Globus pallidus (tissue), 1 donor: ENCODE measurements at places on chromosomes 4 and X.

DNA sequence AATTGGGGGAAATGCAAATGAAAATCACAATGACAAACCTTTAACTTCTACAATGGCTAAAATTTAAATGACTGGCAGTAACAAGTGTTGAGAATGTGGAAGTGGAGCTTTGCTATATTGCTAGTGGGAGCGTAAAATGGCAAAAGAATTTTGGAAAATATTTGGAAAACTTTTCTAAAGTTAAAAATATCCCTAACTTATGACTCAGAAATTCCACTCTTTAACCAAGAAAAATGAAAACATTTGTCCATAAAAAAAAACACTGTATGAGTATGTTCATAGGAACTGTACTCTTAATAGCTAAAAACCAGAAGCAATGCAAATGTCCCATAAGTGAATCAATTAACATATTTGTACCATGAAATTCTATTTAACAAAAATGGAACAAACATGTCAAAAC lies 3.6 kb downstream of the TBCK start:
- DNase-seq = no peak

- no peak for DNase-seq
These were observed 7.3 kb downstream of the MAEA start for GRCh38 chr4:1297023-1297395.

DNA sequence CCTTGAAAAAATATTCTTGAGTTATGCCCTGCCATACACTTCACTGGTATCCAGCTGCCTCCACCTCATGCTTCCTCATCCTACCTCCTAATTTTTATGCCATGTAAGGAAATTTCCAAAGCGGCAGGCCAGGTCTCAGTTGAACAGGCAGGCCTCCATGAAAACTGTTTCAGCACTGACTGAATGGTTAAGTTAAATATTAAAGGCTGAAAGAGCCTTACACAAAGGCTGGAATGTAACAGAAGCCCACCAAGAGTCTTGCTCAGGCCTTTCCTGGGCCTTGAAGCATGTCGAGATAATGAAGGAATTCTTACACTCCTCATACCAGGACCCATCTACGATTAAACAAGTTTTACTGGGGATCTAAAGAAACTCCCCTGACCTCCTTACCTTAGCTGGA lies 359.6 kb upstream of the NOCT start:
- DNase-seq = no peak

GRCh38 chr4:102447413-102447812 lies 53.7 kb upstream of the NFKB1 start:
- DNase-seq = no peak

- DNase-seq = no peak
These were observed 8.3 kb upstream of the PF4V1 start for GRCh38 chr4:73844806-73845205.

- no peak for DNase-seq
These were observed 23.4 kb downstream of the TMEM164 start for GRCh38 chrX:110026099-110026844.

DNA sequence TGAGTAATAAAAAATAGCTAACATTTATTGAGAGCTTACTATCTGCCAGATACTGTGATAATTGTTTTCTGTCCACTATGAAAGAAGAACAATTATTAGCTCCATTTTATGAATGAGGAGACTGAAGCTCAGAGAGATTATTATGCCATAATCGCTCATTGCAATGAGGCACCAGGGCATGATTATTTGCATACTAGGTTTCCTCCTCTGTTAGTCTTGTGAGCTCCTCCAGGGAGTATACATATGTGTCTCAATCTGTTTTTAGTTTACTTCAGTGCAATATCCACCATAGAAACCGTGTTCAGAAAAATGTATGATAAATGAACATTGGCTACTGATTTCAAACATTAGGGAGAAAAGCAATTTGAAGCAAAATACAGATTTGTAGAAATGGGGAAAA lies 139.4 kb upstream of the OTUD4 start:
- no peak for DNase-seq

DNA sequence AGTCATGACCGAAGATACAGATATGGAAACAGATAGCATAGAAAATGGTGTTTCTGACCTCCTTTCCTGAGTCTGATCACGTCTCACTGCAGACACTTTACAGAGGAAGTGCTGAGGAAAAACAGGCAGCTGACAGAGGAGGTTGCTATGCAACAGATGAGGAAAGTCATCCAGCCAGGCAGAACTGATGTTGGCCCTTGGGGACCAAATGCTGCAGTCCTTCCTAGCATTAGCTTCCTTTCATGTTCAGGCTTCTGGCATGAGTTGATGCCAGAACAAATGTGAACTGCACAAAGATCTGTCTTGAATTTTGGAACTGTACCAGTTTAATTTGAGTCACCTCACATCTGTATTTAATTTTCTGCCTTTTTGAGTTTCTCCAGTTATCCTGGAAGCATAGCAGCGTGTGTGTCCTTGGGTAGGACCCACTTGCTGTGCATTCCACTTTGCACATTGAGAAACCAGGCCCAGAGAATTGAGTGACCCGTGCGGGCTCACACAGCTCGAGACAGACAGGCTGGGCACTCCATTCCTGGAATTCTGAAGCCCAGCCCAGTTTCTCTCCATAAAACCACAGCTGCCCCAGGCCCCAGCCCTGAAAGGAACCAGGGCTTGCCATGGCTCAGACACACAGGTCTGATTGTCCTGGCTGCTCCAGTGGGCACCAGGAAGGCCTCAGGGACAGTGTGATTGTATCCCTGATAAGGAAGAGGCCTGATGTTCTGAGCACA lies 1.4 kb upstream of the MAGED1 start:
- DNase-seq = peak; percentile 66

- no peak for DNase-seq
These were observed 127.7 kb downstream of the COL4A6 start for GRCh38 chrX:108310506-108310905.

- DNase-seq = no peak
These were observed 59.9 kb downstream of the PROM1 start for GRCh38 chr4:16023776-16024408.

- DNase-seq = no peak
These were observed 495.2 kb downstream of the AFF2 start for GRCh38 chrX:148995661-148996060.

GRCh38 chr4:11469650-11470437 lies 41.1 kb upstream of the HS3ST1 start:
- no peak for DNase-seq

GRCh38 chr4:41957634-41958033 lies 22.4 kb downstream of the TMEM33 start:
- DNase-seq = no peak

- DNase-seq = no peak
These were observed 727.4 kb downstream of the FAM133A start for GRCh38 chrX:94401426-94401825.

DNA sequence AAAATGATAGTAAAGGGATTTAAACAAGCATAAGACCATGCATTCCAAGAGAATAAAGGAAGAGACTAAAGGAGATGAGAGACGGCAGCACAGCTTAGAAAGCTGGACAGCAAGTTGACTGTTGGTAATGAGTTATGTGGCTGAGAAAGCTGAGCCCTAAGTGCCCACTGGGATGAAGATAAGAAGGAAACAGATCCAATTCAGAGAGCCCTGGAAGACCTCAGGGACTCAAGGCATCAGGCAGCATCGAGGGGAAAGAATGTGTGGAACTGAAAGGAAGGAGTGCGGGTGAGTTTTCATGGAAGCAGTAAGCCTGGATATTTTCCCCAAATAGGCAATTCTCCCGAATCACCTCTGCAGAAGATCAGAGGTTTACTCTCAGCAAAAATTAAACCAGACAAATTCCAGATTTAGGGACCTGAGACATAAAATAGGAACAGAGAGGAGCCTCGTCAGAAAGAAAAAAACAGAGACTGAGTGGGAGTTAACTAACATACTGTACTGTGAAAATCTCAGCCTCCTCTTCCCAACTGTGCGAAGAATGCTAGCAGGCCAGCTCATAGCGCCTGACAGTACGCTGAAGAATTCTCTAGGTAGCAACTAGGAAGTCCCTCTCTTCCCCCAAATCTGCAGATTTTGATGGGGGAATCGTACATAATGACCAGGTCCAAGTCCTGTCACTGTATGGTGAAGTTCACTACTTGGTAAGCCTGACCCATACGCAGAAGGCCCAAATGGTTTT lies 187.7 kb upstream of the TAPT1 start:
- DNase-seq = no peak

DNA sequence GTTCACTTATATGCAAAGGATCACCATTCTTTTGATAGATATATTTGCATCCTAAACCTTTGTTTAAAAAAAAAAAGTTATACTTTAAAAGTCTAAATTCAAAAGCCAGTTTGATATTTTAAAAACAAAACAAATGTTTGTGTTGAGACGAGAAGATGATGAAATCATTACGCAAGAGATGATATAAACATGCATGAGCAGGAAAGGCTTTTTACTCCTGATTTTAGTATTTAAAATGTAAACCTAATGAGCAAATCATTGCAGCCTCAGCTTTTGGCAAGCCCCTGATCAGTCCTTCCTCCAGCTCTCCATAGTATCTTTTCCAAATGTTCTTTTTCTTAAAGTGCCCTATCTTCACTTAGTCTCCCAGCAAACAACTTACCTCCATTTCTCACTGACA lies 115.6 kb downstream of the ARAP2 start:
- DNase-seq = no peak

- no peak for DNase-seq
These were observed 124.9 kb downstream of the RTL3 start for GRCh38 chrX:78534221-78534620.

DNA sequence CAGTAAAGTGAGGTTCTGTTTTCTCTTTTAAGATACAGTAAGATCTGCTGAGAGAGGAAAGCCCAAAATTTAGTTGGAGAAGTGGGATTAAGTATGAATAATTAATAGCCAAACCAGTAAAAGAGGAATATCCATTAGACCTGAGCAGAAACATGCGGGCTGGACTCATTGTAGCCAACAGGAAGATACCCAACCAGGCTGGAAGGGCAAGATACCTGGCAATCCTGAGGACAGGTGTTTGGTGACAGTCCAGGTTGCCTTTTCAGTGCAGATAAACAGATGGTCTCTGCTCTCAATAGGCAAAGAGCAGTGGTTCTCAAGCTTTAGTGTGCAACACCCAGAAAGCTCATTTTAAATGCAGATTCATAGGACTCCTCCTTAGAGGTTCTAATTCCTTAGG lies 980.8 kb upstream of the GRID2 start:
- no peak for DNase-seq

DNA sequence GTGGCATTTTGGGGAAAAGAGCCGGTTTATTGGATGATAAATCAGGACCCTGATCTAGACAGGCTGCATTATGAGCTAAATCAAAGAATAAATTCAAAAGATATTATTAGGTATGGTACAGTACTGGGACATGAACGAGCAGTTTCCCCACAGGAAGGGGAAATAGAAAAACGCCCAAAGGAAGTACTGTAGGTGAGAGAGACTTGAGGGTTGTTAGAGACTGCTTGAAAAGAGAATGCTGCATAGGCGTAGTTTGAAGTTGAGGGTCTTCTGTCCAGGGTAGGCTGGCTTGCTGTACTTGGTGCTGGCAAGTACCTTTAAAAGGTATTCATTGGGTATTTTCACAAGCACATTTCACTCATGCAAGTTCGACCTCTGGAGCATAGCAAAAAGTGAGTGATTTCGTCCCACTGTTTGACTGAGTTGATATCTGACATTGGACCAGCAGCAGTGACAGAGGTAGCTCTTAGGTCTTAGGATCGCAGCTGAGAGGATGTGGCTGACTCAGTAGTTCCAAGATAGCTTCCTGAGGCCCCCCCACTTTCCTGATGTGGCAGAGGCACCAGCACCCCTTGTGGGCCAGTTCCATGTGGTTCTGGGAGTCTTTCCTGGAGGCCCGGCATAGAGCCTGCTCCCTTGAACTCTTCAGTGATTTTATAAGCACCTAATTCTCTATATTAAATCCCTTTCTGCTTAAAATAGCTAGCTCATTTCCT lies 64.3 kb downstream of the TMEM131L start:
- no peak for DNase-seq

- DNase-seq = no peak
These were observed 1402.4 kb downstream of the FAM133A start for GRCh38 chrX:95076449-95076848.

DNA sequence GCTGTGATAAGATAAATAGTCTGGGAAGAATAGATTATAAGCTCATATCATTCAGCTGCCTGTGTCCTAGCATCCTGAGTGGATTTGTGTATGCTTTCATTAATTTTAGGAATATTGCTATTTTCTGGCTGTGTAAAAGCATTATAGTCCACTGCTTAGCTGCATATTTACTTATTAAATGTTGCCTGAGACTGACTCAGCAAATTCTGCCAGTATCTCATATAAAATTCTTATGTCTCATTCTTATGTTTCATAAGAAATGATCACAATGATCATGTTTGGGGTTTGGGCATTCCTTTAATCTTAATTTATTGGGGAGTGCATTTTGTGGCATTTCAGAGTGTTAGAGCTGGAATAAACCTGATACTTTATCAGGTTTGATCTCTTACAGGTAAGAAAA lies 34.9 kb downstream of the RASSF6 start:
- DNase-seq = no peak

DNA sequence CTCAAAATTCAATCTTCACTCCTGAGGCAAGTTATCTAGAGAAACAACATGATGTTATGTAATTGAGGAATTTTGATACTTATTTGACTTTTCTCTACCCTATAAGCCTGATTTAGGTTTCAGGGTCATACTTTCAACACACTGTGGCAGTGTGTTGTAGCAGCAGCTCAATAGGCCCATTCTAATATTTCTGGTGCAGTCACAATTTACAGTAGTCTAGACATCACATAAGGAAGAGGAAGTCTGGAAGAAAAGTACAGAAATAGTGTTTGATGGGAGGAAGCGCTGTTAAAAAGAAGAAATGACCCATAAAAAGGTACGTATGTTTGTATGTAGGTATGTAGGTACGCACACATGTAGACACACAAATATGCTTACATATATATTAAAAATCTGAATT lies 194.3 kb downstream of the ARHGAP24 start:
- DNase-seq = peak; percentile 58

DNA sequence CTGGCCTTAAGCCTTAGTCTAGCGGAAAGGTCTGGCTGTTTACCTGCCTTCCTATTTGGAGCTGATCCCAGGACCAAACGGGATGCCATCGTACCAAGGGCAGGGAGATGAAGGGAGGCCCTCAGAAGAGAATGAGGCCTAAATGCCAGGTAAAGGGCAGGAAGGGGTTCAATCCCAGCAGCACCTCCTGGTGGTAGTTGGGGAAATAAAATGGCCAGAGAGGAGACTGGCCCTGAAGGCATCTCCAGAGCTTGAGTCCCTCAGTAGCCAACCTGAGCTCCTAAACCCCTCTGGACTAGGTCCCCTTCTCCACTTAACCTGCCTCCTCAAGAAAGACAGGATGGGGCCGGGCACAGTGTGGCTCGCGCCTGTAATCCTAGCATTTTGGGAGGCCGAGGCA lies 53.7 kb downstream of the KDM5C start:
- DNase-seq = no peak

DNA sequence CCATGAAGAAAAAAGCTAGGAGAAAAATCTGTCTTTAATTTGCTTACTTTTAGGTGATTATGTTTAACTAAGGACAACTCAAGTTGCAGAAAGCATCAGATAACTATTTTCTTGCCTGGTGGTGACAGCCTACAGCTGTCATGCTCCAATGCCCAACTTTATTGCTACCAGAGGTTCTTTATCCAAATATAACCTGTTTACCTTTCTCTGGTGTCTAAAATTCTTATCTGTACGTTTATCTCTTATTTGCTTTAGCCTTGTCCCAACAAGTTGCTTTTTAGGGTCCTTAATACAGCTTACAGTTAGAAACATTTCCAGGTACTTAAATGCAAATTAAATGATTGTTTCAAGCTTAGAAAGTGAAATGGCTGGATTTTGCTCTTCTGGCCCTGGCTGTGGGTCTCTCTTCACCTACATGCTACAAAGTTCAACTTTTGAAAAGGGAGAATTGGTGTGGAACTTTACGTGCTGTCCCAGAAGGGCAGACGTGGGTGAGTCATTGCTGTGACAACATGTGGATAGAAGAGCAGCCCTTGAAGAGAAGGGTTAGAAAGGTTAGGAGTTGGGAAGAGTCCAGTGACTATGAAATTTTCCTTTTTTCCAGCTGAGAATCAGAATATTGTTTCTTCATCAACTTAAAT lies 60.7 kb downstream of the HPGD start:
- no peak for DNase-seq
